ENCODE measurements at places on chromosomes 4 and X. TPM values are rescaled to one million over a fixed set of nuclear protein-coding genes. Genes with fewer than 3 reads are reported as not detected.

Gene MAGEB16
- total RNA-seq = not detected

Gene SPANXA1
- total RNA-seq = not detected

Gene PAGE2B
- total RNA-seq = not detected

Gene XG
- total RNA-seq = under 0.01 TPM

Gene TEX13C
- not detected for total RNA-seq

Gene CXorf38
- total RNA-seq = 12.7 TPM

Gene CFP
- 0.56 TPM for total RNA-seq

Gene MAGEB10
- total RNA-seq = not detected

Data from epithelial cell of alveolus of lung (primary cell).